ENCODE measurements at places on chromosomes 5 and 9.

- no peak for DNase-seq
These were observed 19.1 kb downstream of the MAN2A1 start for GRCh38 chr5:109708813-109709212.

DNA sequence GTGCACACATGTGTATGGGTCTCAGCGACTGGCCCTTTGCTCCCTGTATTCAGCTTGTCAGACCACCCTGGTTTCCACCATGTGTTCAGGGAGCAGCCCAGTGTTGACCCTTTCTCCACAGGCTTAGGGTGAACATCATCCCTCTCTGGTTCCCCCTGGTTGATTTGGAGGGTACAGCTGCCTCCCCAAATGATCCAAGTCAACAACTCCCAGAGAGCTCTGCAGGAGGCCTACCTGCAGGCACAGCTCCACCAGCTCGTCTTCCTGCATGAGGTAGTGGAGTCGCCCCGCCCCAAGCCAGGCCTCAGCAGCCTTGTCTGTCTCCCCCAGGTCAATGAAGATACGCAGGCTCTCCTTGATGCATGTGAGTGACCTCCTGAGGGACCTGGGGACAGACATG is 50.5 kb downstream of the SH3TC2 start:
- no peak for DNase-seq

GRCh38 chr9:121383715-121384114 is 13.7 kb upstream of the STOM start:
- DNase-seq: no peak

- no peak for DNase-seq
These were observed 146.7 kb upstream of the RAI14 start for GRCh38 chr5:34509392-34509791.

DNA sequence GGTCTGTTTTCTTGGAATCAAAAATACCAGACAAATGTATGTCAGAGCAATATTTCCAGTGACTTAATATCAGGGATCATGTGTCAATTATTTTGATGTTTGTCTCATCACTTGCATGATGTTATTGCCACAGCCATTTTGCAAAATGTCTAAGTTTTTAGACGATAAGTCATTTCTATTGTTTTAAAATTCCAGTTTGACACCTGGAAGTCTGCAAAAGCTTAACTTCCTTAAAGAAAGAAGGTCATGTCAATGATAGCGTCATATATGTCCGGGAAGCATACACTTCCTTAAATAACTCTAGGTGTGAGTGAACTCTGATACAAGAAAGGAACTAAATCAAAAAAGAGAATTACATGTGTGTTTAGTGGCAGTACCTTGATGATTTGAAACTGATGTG is 259.5 kb downstream of the EDIL3 start:
- DNase-seq: no peak

DNA sequence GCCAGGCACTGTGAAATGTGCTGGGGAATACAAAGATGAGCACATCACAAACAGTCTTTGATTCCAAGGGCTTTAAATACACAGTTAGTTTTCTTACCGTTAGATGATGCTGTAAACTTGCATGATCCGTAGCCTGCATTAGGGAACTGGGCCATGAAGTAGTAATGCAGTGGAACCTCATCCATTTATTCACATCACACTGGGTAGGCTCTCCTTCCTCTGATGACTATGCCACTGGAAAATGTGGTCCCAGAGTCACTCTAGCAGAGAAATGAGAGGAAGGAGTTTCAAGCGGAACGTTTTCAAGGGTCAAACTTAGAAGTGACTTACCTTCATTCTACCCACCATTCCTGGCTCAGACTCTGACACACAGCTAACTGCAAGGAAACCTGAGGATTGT is 26.4 kb downstream of the ZFAND5 start:
- DNase-seq: no peak

- DNase-seq: no peak
These were observed 72.5 kb downstream of the BASP1 start for GRCh38 chr5:17289681-17290539.

- DNase-seq: no peak
These were observed 202.3 kb downstream of the TENT4A start for GRCh38 chr5:6915574-6915973.

DNA sequence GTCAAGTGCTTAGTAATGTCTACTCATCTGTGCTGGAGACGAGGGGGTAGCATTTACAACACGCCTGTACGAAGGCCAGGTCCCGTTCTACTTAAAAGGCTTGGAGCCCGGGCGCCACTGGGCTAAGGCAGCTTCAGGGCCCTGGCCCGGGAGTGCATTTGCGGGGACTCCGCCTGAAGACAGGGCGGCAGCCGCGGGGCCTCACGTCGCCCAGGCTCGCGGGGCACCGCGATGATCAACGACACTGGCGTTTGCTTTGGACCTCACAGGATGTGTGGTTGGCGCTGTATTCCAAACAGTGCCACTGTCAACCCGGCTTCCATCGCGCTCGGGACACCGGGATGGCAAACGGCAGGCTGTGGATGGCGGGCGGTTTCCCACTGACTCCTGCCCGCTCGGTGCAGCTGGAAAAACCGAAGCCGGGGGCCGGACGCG is 1.1 kb upstream of the TENT4A start:
- DNase-seq: peak; percentile 55

- no peak for DNase-seq
These were observed 110.2 kb downstream of the ANXA2R start for GRCh38 chr5:42929871-42930270.

DNA sequence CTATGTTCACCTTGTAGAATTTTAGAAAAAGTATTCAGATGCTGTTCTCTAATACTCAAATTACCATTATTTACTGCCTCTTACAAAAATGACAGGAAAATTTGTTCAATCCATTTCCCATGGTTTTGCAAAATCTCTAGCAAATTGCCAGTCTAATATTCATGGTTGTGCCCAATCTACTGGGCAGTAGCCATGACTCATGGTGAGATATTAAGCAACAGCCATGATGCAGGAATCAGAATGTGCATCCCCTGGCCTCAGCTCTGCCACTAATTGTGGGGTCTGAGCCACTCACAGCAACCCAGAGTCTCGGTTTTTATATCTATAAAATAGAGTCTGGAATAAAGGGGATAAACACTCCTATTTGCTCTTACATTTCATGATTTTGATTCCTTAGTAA is 353.6 kb downstream of the DEPDC1B start:
- no peak for DNase-seq

DNA sequence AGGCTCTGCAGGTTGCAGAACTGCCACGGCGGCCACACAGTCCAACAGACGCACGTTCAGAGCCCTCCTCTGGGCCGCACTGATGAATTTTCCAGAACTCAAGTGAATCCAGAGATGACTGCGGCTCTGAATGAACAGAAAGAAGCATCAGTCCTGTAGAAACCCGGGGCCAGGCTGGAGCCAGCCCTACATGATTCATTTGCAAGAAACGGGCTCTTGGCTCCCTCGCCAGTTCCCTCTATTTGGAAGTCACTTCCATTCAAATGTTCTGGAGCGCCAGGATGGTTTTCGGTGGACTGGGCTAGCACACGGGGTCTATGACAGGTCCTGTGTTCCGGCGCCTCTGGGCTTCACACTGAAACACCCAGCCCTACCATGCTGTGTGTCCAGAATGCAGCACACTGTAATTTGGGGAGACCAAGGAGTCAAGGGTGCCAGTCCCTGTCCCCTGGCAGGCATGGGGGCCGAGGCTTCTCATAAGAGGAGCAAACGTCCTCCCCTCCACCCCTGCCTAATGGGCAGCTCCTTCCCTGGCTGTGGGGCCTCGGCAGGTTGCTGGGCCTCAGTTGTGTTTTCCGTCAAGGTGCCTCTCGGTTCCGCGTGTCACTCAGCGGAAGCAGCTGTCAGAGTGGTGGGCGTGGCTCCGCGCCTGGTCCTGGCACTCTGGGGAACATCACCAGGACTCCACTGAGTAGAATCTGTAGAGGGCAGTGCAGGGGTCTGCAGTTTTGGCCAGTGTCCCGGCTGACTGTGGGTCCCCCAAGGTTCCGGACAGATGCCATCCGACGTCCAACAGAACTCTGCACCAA is 18.1 kb upstream of the COL5A1 start:
- no peak for DNase-seq

DNA sequence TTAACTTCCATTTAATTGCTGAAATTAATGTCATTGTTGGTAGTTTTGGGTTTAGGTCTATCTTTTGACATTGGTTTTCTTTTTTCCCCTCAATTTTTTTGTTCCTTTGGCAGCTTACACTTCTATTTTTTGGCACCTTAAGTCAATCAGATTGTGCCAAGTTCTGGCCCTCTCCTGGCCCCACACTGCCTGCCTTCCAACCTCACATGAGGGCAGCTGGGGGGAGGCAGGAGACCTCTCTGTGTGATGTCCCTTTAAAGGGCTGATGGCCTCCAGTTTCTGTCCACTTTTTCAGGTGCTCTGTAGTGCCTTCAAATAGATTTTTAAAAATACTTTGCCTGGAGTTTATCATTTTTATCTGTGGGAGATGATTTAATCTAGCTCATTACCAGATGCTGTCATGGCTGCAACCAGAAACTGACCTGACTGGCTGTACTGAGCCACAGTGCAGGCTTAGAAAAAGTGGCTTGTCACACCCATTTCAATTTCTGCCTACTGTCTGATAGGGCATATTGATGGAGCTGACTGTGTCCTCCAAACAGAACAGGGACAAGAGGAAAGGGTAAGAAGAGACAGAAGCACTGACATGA is 196.6 kb downstream of the FANCC start:
- no peak for DNase-seq

- no peak for DNase-seq
These were observed 173.0 kb downstream of the PCSK1 start for GRCh38 chr5:96260009-96260408.

DNA sequence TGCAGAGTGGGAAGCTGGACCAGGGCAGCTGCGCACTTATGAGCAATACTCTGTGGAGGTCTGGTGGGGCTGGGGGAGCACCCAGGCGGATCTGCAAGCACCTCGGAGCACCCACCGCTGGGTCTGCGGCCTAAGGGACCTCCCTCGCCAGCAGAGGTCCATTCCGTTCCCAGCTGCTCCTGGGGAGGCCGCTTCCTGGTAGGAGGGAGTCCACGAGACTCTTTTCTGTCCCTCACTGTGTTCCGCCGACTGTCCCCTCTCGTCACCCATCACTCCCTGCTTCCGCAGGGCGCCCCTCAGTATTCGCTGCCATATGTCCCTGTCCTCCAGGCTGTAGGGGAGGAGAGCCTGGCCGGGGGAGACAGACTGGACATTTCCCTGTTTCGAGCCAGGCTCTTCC is 45.5 kb downstream of the NDST1 start:
- DNase-seq: no peak

DNA sequence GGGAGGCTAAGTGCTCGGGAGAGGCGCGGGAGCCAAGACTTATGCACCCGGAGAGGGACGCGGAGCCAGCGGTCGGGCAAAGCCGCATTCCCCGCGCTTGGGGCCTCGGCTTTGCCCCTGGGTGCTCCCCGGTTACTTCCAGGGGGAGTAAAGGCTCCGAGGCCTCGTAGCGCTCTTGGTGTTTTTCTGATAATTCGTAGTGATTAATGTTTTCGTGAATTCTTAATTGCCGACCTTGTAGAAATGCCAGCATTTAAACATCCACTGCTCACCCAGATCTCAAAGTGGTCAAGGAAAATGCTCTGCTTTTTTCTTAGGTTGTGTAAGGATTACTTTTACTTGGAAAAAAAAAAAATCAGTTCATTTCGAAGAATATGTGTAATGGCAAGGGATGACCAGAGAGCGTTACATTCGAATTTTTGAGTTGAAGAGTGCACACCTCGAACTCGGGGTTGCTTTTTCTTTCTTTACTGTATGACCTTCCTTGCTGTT is 654 bp upstream of the TUT7 start:
- no peak for DNase-seq

- DNase-seq: no peak
These were observed 41.9 kb downstream of the VAV2 start for GRCh38 chr9:133950192-133950591.

- no peak for DNase-seq
These were observed 10.3 kb upstream of the CCIN start for GRCh38 chr9:36158917-36159316.

GRCh38 chr9:97528529-97529230 is 27.2 kb downstream of the TMOD1 start:
- peak; percentile 43 for DNase-seq

DNA sequence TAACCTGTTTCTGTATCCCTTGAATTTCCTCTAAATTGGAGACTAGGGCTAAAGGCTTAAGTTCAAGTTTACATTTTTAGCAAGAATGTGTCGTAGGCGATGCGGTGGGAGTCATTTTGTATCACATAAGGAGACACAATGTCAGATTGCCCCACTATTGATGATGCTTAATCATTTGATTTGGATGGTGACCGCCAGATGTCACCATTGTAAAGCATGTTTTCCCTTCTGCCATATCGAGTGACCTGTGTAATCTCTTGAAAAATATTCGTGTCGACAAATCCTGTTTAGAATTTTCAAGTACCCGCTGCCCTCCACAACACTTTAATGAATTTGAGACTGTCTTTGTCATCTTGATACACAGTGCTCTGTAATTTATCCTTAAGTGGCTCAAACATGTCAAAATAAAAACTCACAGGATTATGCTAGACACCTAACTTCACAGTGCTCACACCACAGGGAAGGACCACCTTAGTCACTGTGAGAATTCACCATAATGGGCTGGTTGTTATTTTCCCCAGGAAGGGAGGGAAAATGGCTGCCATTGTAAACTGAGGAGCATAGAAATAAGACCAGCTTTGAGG is 34.5 kb upstream of the SLC46A2 start:
- no peak for DNase-seq

- no peak for DNase-seq
These were observed 35.6 kb downstream of the CD180 start for GRCh38 chr5:67160985-67161384.
